ENCODE measurements at places on chromosomes 3 and 15.

DNA sequence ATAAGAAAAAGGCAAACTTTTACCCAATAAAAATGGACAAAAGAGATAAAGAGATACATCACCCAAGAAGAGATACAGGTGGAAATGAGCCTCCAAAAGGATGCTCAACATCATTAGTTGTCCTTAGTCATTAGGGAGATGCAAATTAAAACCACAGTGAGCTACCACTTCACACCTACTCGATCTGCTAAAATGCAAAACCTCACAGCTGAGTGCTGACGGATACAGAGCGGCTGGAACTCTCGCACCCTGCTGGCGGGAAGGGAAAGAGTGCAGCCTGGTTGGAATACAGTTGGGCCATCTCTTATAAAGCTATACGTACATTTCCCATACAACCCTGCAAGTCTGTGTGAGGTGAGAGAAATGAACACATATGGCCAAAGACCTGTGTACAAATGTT lies 78.5 kb upstream of the PRR20G start:
- no peak for DNase-seq

GRCh38 chr3:110929816-110930215 lies 141.8 kb upstream of the NECTIN3 start:
- no peak for DNase-seq

DNA sequence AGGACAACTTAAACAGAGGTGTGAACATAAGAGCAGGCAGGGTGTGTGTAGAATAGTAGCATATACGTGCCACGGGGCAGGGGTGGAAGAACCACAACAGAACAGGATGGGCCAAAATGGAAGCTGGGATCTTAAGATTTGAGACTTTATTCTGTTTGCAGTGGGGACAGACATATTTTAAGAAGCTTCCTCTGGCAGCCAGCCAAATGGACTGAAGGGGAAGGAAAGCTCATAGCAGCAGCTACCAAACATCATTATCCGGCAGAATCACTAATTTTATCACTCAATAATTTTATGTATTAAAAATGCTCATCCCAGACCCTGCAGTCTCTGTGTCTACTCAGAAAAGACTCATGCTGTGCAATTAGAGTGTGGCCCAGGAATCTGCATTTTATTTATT lies 130.9 kb upstream of the CTDSPL start:
- DNase-seq, result no peak

GRCh38 chr3:4047366-4047765 lies 248.1 kb downstream of the LRRN1 start:
- no peak for DNase-seq

DNA sequence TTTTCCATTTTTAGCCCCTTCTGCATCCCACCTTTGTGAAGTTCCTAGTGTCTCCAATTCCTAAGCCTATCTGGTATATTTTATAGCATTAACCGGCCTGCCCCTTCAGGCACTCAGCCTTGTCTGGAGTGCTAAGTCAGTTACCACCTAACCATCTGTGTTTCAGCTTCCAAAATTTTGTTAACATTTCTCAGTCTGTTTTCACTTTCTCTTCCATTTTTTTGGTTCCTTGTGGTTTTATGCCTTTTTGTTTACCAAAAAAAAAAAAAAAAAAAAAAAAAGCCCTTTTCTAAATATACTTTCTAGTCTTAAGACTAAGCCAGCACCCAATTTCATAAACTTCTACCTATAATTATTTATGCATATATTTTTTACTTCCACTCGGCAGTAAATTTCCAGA lies 92.4 kb downstream of the CSNK1G1 start:
- no peak for DNase-seq

DNA sequence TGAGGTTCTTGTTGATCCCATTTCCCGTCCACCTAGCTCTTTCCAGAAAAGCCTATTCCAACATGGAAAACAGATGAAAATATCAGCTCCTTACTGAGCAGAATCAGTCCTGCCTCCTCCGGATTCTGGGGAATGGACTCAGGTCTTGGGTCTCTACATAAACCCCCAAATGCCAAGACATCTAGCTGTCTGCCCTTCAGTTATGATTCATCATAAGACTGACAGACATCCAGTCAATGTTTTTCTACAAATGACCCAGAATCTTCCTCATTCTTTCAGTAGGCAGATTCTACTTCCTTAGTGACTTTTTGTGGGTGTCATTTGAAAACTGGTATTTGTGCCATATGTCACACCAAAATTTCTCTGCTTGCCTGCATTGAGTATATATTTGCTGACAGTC lies 103.0 kb upstream of the TGFBR2 start:
- no peak for DNase-seq

DNA sequence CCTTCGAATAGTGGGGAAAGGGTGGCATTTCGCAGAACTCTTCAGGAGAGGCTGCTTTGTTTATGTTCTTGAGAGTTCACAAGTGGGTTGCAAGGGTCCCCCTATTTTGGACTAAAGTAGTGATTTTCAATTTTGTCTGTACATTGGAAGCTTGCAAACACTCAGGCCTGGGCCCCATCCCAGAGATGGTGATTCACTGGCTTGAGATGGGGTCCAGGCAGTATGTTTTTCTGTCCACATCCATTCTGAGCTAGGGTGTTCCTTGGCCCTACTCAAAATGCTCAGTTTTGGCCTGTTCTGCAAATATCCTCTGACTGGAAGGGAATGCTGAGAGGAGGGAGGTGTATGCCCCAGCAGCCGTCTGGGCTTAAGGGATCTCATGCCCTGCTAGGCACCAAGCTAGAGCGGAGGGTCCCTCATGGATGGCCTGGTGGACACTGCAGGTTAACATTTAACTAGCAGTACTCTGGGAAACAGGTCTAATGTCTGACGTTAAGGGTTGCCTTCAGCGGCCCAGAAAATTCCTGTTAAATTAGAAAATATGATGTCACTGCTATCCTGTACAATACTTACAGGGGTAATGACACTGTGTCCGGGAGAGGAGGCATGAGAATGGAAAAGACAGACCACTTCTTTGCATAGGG lies 181.4 kb downstream of the OPA1 start:
- DNase-seq, result no peak

DNA sequence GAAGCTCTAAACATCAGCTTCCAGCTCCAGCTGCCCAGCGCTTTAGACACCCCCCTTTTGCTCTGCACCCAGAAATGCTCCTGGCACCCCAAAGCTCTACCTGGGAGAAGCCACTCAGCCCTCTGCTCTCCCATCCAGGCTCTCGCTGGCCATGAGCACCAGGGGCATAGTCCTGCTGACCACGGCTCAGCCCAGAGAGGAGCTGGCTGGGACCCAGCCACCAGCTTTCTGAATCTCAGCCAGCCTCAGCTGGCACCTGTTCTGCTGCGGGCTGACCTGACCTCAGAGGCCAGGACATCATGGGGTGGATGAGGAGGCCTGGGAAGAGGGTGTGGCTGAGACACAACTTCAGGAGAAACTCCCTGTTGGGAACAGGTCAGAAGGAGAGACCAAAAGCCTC lies 8.6 kb downstream of the NTRK3 start:
- no peak for DNase-seq

DNA sequence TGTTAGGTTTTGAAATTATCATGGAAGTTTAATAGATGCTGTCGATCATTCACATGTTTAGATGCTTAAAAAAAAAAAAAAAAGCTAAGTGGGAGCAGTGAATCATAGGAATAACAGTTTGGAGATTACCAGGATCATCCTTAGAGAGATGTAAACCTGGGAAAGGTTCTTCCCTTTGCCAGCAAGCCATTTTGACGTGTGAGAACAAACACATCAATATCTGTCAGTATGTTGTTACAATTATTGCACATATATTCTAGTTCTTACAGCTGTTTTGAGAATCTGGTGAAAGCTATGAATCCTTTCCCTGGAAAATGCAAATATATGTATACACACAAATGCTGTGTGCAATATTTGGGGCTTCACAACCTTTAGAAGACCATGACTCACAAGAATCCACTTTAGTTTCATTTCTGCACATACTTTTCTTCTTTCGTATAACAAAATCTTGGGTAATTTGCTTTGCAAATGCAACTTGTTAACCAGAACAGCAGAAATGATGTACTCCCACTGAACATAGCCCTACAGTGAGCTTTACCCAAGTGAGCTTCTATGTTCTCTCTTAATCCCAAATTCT lies 12.0 kb downstream of the NFKBIZ start:
- DNase-seq, result no peak

GRCh38 chr3:15815696-15816095 lies 17.9 kb upstream of the ANKRD28 start:
- peak; percentile 66 for DNase-seq

DNA sequence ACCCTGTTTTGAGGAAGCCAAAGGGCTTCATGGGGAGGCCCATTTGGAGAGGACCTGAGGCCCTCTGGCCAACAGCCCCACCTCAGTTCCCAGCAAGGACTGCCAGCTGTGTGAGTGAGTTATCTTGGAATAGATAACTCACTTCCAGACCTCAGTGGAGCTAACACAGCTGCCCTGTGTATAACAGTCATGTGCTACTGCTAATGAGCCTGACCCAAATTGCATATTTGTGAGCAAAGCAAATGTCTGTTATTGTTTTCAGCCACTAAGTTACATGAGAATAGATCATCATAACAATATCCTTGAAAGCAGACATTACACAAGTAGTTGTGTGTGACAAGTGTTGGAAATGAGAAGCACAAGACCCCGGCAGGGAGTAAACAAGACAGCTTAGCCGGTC lies 355.8 kb downstream of the MCTP2 start:
- DNase-seq, result no peak

- no peak for DNase-seq
Measured at GRCh38 chr15:98684436-98684835, 36.1 kb downstream of the IGF1R start.

DNA sequence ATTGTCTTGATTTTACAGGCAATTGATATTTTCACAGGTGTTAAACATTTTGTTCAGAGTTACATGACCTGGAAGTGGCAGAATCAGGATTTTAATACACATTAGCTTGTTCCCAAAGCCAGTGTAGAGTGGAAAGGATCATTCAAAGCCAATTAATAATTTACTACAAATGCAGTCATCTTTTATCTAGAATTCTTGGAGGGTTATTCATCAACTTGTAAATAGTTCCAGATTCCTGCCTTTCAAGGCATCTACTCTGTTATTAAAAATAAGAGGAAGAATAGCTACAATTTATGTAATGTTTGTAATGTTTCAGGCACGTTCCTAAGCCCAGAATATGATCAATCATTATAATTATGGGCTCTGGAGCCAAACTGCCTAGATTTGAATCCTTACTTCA lies 358.5 kb downstream of the ZNF385D start:
- DNase-seq, result no peak

DNA sequence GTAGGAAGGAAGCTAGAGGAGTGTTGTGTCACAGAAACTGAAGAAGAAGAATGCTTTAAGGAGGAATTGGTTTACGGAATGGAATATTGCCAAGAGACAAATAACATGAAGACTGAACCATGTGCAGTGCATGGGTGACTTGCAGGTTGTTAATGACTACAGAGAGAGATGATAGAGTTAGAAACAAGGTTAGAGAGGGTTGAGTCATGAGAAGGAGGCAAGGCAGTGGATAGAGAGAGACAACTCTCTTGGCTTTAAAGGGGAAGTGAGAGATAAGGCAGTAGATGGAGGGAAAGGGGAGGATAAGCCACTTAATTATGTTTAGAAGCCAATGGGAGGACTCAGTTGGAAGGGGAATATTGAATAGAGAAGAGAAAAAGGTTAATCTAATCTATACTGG lies 119.3 kb upstream of the CCNL1 start:
- no peak for DNase-seq

GRCh38 chr15:95121191-95121590 lies 889.8 kb downstream of the MCTP2 start:
- no peak for DNase-seq

DNA sequence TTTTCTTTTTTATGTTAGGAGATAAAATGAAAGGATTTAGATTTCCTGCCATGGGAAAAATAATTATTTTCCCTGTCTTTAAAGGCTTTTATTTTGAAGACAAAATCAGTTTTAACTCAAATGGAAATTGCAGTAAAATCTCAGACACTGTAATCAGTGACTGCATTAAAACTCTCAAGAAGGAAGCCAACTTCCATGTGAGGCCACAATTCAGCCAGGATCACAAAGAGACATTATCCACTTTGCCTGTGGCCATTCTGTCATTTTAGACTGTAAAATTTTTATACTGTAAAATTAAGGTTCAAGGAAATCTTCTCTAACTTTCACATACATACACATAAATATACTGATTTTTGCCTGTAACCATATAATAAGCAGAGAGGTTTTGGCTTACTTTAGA lies 304.0 kb downstream of the TIGIT start:
- DNase-seq, result no peak

GRCh38 chr3:901953-902778 lies 190.7 kb upstream of the CNTN6 start:
- DNase-seq, result no peak

DNA sequence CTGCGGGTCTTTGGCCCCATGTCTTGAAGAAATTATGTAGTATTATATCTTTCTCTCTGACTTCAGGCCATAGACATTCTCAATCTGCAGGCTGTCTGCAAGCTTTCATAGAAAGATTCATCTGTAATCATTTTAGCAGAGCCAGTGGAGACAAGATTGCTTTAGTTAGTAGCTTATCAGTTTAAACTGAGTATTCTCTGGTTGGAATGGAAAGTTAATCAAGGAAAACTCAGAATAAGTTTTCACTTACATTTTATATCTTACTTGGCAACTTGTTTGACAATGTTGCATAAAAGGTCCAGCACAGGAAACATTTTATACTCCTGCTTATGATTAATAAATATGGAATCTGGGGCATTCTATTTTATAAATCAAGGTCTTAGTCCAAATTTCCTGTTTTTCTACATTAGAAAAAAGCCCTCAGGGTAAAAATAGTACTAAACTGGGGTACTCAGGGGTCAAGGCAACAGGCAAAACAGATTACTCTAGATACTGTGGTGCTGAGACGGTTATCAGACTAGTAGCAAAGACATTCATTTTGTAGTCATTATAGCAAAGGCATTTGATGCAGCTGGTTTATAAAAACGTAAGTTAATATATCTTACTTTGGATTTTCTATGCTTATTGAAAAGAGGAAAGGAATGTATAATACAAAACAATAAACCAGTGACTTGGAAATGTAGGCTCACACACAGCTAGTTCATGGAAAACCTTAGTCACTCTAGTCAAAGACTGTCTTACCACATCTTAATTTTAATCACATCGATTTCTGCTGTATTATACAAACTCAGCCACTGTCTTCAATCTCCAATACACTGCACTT lies 45.2 kb upstream of the FILIP1L start:
- no peak for DNase-seq

DNA sequence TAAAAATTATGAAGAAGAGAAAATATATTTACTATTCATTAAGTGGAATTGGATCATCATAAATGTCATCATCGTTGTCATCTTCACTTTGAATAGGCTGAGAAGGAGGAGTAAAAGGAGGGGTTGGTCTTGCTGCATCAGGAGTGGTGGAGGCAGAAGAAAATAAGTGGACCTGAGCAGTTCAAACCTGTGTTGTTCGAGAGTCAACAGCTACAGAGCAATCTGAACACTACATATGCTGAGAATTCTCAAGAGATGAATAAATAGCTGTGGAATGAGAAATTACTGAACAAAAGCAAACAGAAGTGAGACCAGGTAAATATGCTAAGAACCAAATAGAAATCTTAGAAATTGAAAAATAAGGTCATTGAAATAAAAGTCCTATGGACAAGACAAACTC lies 32.3 kb upstream of the CCK start:
- no peak for DNase-seq

- no peak for DNase-seq
Measured at GRCh38 chr15:69253156-69253555, 45.6 kb upstream of the PAQR5 start.

GRCh38 chr3:138944929-138945708 lies 1.8 kb downstream of the FOXL2 start:
- no peak for DNase-seq

GRCh38 chr3:111636366-111636885 lies 41.3 kb upstream of the ZBED2 start:
- no peak for DNase-seq

- DNase-seq, result no peak
Measured at GRCh38 chr3:81874738-81875137, 113.3 kb upstream of the GBE1 start.

- DNase-seq, result no peak
Measured at GRCh38 chr3:173395073-173395411, 2.5 kb upstream of the NLGN1 start.
